Astrocyte (in vitro differentiated cells and primary cell): ENCODE measurements at places on chromosomes 5 and 9. TPM values are rescaled to one million over a fixed set of nuclear protein-coding genes. Genes with fewer than 3 reads are reported as not detected.

GRCh38 chr5:171168171-171168570, 140.9 kb upstream of the TLX3 start:
- H3K4me3 ChIP-seq = no peak overlapping the region
- H3K36me3 ChIP-seq = no peaks in the 10 kb centered on the region
- H3K4me1 ChIP-seq = no peaks in the 10 kb centered on the region
- peak; percentile 2 for DNase-seq

- H3K27ac ChIP-seq = no peak overlapping the region
- no peak for DNase-seq
- no peaks in the 10 kb centered on the region for H3K36me3 ChIP-seq
Observed at GRCh38 chr5:107496466-107496865, 174.3 kb downstream of the EFNA5 start.

GRCh38 chr9:3793971-3794383, 268.2 kb upstream of the RFX3 start:
- peaks cover 11% of the 10 kb centered on the region for H3K4me1 ChIP-seq
- H3K27me3 ChIP-seq = no peaks in the 10 kb centered on the region
- no peak overlapping the region for H3K27ac ChIP-seq
- peak overlapping the region; percentile 5 for H3K4me3 ChIP-seq
- no peaks in the 10 kb centered on the region for H3K36me3 ChIP-seq

GRCh38 chr5:7589800-7590199, 193.9 kb downstream of the ADCY2 start:
- H3K27me3 ChIP-seq = no peaks in the 10 kb centered on the region
- no peaks in the 10 kb centered on the region for H3K4me1 ChIP-seq
- no peak overlapping the region for H3K27ac ChIP-seq
- H3K4me3 ChIP-seq = no peak overlapping the region
- no peaks in the 10 kb centered on the region for H3K36me3 ChIP-seq

DNA sequence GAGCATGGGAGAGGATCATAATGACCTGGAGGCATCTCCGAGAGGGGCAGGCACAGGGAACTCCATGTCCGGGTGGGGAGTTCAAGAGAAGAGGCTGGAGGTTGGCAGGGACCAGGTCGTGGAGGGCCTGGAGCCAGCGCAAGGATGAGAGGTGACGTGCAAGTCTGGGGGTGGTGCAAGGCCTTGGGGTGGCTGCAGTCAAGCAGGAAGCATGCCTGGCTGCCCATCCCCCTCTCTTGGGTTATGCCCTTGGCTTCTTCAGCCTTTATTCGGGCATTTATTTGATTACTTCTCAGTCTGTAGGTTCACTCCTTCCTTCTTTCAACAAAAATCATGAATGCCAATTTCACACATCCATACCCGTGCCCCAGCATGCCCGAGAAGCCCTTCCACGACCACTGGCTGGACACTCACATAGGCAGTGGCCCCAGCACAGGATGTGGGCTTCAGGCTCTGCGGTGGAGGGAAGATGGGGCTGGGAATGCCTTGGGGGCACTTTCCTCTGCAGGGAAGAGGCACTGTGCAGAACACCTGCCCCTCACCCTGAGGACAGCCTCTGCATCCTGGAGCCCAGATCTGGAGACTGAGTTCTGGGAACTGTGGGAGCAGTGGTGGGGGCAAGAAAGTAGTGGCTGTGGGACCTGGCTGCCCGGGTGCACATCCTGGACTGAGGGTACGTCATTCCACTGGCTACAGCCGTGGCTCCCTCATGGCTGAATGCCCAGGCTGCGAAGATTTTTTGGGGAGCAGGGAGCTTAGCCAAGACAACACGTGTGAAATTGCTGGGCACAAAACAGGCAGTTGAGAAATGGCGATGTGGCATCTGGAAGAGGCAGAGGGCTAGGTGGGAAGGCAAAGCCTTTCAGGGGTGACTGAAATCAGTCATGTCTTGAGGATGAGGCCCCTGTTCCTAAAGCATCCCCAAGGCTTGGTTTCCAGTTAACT, 38.6 kb downstream of the CRB2 start:
- H3K27ac ChIP-seq = no peak overlapping the region
- no peak for DNase-seq
- H3K36me3 ChIP-seq = no peaks in the 10 kb centered on the region
- no peaks in the 10 kb centered on the region for H3K27me3 ChIP-seq
- no peak overlapping the region for H3K4me3 ChIP-seq

DNA sequence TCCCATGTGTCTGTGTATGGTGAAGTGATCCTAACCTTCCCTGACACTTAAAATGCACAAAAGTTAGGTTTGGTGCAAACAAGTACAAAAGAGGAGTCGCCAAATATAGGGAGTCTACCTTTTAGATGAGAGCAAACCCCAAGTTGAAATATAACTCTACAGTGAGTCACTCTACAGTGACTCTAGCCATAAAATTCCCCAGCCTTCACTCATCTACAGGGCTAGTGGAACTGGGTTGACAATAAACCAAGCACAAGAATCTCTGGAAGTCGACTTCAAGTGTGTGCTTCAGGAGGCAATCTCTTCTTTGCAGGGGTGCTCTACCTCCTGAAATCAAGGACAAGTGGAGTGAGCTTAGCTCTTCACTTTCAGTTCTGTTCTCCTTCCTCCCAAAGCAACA, 3.3 kb downstream of the SHISAL2B start:
- DNase-seq = no peak
- H3K4me3 ChIP-seq = no peak overlapping the region
- H3K27ac ChIP-seq = no peak overlapping the region
- H3K36me3 ChIP-seq = no peaks in the 10 kb centered on the region
- peaks cover 31% of the 10 kb centered on the region for H3K27me3 ChIP-seq

DNA sequence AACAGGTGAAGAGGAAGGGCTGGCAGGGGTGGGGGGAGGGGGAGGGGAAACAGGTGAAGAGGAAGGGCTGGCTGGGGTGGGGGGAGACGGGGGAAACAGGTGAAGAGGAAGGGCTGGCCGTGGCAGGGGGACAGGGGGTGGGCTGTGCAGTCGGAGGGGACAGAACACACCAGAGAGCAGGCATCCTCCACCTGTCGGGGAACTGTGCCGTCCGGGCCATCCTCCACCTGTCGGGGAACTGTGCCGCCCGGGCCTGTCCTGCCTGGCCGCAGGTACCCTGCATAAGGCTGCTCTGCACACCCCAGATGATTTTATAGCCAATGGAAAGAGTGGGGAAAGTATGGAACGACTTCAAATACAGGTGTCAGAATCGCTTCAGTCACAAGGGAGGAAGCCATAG, 32.5 kb upstream of the PPP1R26 start:
- H3K27me3 ChIP-seq = no peaks in the 10 kb centered on the region
- H3K4me1 ChIP-seq = no peaks in the 10 kb centered on the region
- H3K27ac ChIP-seq = no peak overlapping the region
- H3K36me3 ChIP-seq = no peaks in the 10 kb centered on the region
- no peak overlapping the region for H3K4me3 ChIP-seq

DNA sequence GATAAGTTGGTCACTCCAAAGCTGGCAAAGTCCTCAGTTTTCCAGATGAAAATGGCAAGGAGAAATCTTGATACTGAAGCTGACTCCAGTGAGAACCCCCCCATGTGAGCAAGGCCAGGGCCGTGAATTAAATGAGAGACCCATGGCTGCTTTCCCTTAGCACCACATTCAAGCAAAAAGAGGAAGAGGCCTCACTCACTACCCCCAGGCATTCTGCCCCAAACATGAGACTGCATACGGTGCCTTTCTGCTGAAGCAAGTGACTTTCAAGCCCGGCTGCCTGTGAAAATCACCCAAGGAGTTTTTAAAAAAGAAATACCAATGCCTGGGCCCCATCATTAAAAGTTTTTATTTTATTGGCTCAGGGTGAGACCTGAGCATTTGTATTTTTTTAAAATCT, 66.9 kb downstream of the TMEM252 start:
- H3K27me3 ChIP-seq = no peaks in the 10 kb centered on the region
- no peaks in the 10 kb centered on the region for H3K36me3 ChIP-seq
- H3K4me3 ChIP-seq = no peak overlapping the region
- H3K27ac ChIP-seq = no peak overlapping the region
- no peaks in the 10 kb centered on the region for H3K4me1 ChIP-seq
- no peak for DNase-seq

GRCh38 chr5:55220433-55221185, 6.5 kb downstream of the MCIDAS start:
- DNase-seq = no peak
- no peaks in the 10 kb centered on the region for H3K36me3 ChIP-seq
- peaks cover 83% of the 10 kb centered on the region for H3K27me3 ChIP-seq
- H3K4me3 ChIP-seq = peak overlapping the region; percentile 29
- H3K4me1 ChIP-seq = peaks cover 14% of the 10 kb centered on the region
- H3K27ac ChIP-seq = no peak overlapping the region

- H3K27me3 ChIP-seq = no peaks in the 10 kb centered on the region
- peak; percentile 62 for DNase-seq
- peaks cover 30% of the 10 kb centered on the region for H3K4me1 ChIP-seq
- H3K4me3 ChIP-seq = peak overlapping the region; percentile 97
- no peaks in the 10 kb centered on the region for H3K36me3 ChIP-seq
Observed at GRCh38 chr5:163504079-163504931, 1.1 kb upstream of the MAT2B start.

DNA sequence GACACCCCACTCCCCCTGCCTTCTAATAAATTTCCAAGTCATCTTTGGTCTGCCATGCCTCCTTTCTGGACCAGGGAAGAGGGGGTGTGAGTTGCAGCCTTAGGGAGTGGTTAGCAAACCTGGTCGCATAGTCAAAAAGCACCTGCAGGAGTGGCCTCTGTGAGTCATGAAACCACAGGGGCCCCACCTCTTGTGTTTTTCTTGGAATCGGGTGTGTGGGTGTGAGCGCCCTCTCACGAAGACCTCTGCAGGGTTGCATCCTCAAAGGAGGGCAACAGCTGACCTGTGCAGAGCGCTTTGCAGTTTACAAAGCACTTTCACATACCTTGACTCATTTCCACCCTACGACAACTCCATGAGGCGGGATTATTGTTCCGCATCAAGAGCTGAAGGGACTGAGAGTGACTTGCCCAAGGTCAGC, 36.8 kb upstream of the TEX48 start:
- peaks cover 7% of the 10 kb centered on the region for H3K27me3 ChIP-seq
- H3K4me1 ChIP-seq = peaks cover 16% of the 10 kb centered on the region
- H3K27ac ChIP-seq = no peak overlapping the region
- no peak overlapping the region for H3K4me3 ChIP-seq
- peak; percentile 45 for DNase-seq
- no peaks in the 10 kb centered on the region for H3K36me3 ChIP-seq

DNA sequence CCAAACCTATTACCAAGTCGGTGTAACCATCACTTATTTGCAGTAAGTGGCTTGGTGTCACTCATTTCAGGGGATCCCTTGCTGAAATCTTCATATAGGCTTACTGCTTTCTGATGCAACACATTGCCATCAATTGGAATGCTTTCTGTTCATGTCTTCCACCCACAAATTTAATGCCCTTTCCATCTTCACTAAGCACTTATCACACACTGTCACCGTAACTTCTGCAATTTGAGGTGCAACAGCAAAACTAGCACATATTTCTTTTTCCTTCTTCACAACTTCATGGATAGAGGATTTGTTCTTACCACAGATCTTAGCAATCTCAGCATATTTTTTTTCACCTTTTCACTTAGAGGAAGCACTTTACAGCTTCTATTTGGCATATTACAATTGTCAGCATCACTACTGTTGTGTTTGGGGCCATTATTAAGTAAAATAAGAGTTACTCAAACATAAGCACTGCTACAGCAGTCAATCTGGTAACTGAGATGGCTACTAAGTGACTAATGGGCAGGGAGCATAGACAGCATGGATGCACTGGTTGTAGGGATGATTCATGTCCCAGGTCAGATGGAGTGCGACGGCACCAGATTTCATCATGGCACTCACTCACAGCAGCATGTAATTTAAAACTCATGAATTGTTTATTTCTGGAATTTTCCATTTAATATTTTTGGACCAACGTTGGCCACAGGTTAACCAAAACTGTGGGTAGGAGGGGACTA, 70.1 kb downstream of the PIP5K1B start:
- H3K36me3 ChIP-seq = no peaks in the 10 kb centered on the region
- no peak overlapping the region for H3K4me3 ChIP-seq
- H3K27me3 ChIP-seq = no peaks in the 10 kb centered on the region
- H3K27ac ChIP-seq = no peak overlapping the region

GRCh38 chr9:134619448-134619982, 22.1 kb upstream of the COL5A1 start:
- no peak overlapping the region for H3K27ac ChIP-seq
- no peak overlapping the region for H3K4me3 ChIP-seq
- no peak for DNase-seq
- no peaks in the 10 kb centered on the region for H3K27me3 ChIP-seq
- H3K36me3 ChIP-seq = no peaks in the 10 kb centered on the region

- no peaks in the 10 kb centered on the region for H3K36me3 ChIP-seq
- H3K27ac ChIP-seq = no peak overlapping the region
- no peaks in the 10 kb centered on the region for H3K4me1 ChIP-seq
Observed at GRCh38 chr5:1853531-1853930, 29.2 kb downstream of the IRX4 start.

DNA sequence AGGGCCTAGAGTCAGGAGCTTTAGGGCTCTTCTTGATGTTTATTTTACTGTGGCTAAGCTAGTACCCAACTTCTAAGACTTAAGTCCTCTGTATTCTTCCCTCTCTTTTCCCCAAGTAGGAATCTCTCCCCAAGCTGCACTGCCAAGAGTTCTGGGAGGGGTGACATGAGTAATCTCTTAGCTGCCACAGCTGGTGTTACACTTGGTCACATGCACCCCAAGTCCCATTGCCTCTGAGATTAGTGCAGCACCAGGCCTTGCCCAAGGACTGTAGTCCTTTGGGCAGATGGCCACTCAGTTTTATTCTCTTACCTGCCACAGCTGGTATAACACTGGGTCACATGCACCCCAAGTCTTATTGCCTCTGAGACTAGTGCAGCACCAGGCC, 114.7 kb upstream of the RIOK2 start:
- H3K36me3 ChIP-seq = no peaks in the 10 kb centered on the region
- DNase-seq = no peak
- H3K27ac ChIP-seq = no peak overlapping the region
- H3K4me1 ChIP-seq = no peaks in the 10 kb centered on the region

DNA sequence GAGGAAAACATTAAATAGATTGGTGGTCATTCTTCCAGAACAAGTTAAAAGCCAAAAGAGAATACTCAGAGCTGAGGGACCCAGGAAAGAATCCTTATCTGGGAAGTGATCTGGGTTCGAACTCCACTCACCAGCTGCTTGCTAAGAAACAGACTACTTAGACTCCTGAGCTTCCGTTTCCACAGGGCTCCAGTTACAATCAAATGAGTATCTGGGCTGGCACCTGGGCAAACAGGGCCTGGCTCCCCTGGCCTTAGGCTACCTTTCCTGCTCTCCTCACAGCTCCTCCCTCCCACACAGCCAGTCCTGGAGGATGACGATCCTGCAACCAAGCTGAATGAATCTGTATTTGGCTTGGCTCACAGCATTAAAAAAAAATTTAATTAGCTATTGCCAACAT, 2.5 kb downstream of the MAPK9 start:
- no peaks in the 10 kb centered on the region for H3K36me3 ChIP-seq
- H3K4me1 ChIP-seq = peaks cover 7% of the 10 kb centered on the region
- H3K27me3 ChIP-seq = no peaks in the 10 kb centered on the region
- no peak for DNase-seq
- no peak overlapping the region for H3K27ac ChIP-seq

Gene PCDHGA8
- total RNA-seq = 1.0 and 1.2 TPM in 2 replicates

Gene LRRC19
- not detected in 2 replicates for total RNA-seq

Gene SLC34A3
- total RNA-seq = 0.09 TPM in 1 of 2 replicates, not detected in the other

Gene CWC27
- total RNA-seq = 23.2 and 25.7 TPM in 2 replicates
